ENCODE measurements at places on chromosomes 7 and 10. TPM values are rescaled to one million over a fixed set of nuclear protein-coding genes. Genes with fewer than 3 reads are reported as not detected.

CHCHD3 gene
- 98.4 TPM for total RNA-seq

BLVRA gene
- 31.3 TPM for total RNA-seq

AKR1E2 gene
- total RNA-seq = 3.9 TPM

NANOS1 gene
- 3.0 TPM for total RNA-seq

BMPER gene
- not detected for total RNA-seq

LIPN gene
- not detected for total RNA-seq

TMEM178B gene
- 22.1 TPM for total RNA-seq

ZNF503 gene
- 14.6 TPM for total RNA-seq

CPA2 gene
- total RNA-seq = 0.55 TPM

MYH16 gene
- total RNA-seq = not detected

- H3K4me1 ChIP-seq = peaks cover under 1% of the 10 kb centered on the region
- H3K27me3 ChIP-seq = no peaks in the 10 kb centered on the region
- DNase-seq = no peak
- no peaks in the 10 kb centered on the region for H3K36me3 ChIP-seq
Measured at GRCh38 chr7:68414631-68415425, 1183.4 kb upstream of the AUTS2 start.

GRCh38 chr10:103772096-103772845 lies 83.1 kb downstream of the SH3PXD2A start:
- peak; percentile 31 for DNase-seq
- H3K4me3 ChIP-seq = peak overlapping the region; percentile 72
- H3K4me1 ChIP-seq = peaks cover 39% of the 10 kb centered on the region
- H3K27me3 ChIP-seq = no peaks in the 10 kb centered on the region
- H3K36me3 ChIP-seq = peaks cover 3% of the 10 kb centered on the region

GRCh38 chr10:106958589-106959361 lies 205.7 kb downstream of the SORCS1 start:
- H3K36me3 ChIP-seq = peaks cover 5% of the 10 kb centered on the region
- DNase-seq = no peak
- no peaks in the 10 kb centered on the region for H3K27me3 ChIP-seq
- no peaks in the 10 kb centered on the region for H3K4me1 ChIP-seq
- H3K27ac ChIP-seq = no peak overlapping the region
- H3K4me3 ChIP-seq = no peak overlapping the region

GRCh38 chr10:21953585-21954057 lies 49.9 kb downstream of the DNAJC1 start:
- DNase-seq = no peak
- H3K4me1 ChIP-seq = peaks cover 29% of the 10 kb centered on the region
- H3K4me3 ChIP-seq = no peak overlapping the region
- H3K27me3 ChIP-seq = no peaks in the 10 kb centered on the region
- no peaks in the 10 kb centered on the region for H3K36me3 ChIP-seq

DNA sequence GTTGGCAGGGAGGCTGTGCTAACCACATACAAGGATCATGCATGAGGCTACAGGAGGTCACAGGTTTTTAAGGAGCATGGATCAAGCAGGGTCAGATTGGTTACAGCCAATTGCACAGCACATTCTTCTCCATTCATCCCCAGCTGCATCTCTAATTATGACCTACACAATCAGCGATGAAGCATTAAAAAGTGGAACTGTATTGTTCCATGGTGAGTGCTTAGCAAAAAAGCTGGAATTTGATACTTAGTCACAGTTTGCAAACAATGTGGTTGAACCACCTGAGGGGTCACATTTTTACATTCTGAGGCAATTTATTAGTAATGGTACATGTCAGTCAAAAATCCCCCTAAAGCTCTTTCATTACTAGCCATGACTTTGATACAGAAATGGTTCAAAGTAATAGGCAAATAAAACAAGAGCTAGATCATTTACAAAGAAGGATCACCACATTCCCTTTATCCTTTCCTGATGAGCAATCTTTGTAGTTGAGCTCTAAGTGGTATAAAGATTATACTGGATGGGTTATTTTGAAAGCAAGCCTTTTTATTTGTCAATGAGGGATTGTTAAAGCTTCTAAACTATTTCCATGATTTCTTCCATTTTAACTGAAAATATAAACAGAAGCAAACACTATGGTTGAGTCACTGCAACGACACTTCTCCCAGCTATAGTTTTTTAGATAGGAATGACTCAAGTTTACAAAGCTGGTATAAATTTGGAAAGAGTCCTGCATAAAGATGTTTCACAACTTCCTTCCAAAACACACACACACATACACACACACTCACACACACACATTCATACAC lies 217.8 kb upstream of the SEMA3A start:
- peaks cover 23% of the 10 kb centered on the region for H3K4me1 ChIP-seq
- H3K27ac ChIP-seq = peak overlapping the region; percentile 29
- peak overlapping the region; percentile 0 for H3K4me3 ChIP-seq
- peaks cover 4% of the 10 kb centered on the region for H3K36me3 ChIP-seq
- DNase-seq = no peak

DNA sequence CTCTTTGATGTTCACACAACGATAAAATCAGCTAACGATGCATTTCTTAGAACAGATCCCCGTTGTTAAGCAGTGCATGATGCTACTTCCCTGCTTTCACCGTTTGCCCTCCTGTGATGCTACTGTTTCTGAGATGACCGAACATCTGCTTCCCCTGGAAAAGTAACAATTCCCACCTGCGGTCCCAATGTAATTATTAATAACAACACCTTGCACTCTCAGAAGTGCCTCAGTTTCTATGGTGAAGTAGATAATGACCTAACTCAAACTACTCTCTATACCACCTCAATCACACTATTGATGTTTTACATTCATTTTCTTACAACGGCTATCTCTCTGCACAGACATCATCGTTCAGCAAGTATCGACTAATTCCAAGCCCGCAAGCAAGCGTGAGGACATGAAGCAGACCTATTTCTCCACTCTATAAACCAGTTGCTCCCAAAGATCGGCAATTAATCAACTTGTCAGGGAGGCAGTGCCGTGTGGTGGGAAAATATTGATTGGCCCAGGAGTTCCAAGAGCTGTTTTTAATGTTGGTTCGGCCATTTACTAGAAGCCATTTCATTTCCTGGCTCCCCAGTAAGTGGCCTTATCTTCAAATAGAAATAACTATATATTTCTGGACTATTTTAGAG lies 42.7 kb downstream of the FAM107B start:
- H3K27me3 ChIP-seq = no peaks in the 10 kb centered on the region
- no peak overlapping the region for H3K4me3 ChIP-seq
- no peak for DNase-seq
- H3K27ac ChIP-seq = no peak overlapping the region

DNA sequence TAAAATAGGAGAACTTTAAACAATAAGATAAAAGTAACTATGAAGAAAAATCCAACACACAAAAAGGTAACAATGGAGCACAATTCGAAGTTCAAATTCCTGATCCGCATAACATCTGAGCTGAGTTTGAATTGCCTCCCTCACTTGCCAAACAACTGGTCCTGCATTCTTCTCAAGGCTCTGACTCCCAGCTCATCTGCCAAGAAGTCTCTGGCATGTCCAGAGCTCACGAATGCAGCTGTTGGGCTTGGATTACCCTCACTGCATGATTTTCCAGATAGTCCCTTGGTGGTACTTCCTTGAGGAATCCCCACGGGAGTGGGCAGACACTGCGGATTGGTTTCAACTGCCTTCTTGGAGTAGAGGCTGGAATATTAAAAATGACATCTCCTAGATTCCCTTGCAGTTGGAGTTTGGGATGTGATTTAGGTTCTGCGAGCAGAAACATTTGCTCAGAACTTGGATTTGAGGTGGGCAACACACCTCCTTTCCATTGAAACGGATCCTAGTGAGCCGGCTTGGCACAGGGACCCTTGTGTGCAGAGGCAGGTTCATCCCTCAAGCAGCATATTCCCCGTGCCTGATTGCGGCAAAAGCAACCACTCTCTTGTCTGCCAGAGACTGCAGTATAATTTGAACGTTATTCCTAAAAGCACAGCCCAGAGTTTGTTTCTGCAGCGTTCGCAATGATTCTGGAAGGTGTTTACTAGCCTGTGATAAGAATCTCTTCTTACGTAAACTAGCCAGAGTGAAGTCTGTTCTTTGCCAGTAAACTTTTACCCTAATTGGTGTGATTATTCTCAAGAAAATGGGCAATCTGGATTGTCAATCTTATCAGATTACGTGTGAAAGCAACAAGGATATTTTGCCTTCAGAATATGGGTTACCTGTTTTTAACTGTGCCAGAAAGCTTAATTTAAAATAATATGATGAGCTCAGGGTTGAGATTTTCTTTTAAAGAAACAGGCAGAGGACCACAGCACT lies 23.4 kb upstream of the PRKCQ start:
- peaks cover 3% of the 10 kb centered on the region for H3K27me3 ChIP-seq
- DNase-seq = no peak
- no peak overlapping the region for H3K27ac ChIP-seq
- H3K4me1 ChIP-seq = no peaks in the 10 kb centered on the region
- no peak overlapping the region for H3K4me3 ChIP-seq

DNA sequence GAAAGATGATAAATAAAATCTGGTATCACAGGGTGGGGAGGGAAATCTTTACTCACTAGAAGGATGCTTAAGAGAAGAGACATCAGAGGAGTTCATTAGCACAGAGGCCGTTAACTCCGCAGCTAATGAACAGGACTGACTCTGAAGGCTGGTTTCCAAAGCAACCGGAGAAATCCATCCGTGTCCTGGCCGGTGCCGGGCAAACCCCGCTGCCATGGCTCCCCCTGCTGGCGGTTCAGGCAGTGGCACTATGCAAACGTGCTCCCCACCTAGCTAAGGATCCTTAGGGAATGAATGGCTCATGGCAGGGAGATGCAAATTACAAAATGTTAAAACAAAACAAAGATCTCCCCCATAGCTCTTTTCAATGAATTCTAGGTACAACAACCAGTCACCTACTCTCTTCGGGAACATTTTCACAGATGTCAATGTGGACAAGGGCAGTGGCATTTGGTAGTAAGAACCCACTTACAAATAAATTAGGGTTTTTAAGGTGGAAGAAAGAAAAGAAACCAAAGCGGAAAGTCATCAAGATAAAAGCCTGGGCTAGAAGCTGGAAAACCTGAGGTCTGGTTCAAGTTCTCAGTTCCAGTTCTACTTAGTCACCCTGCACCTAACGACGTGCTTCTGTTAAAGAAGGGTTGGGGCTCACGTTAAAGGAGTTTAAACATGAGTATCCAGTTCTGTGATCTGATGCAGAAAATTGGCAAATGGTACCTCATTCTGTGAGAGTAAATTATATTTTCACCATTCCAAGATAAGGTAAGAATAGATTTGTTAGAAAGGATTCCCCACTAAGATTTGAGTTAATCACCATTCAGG lies 138.2 kb downstream of the SVIL start:
- peak; percentile 83 for DNase-seq
- no peak overlapping the region for H3K4me3 ChIP-seq
- H3K27ac ChIP-seq = no peak overlapping the region
- H3K36me3 ChIP-seq = peaks cover 12% of the 10 kb centered on the region

- no peak for DNase-seq
- no peaks in the 10 kb centered on the region for H3K36me3 ChIP-seq
- H3K27ac ChIP-seq = no peak overlapping the region
- H3K4me1 ChIP-seq = peaks cover 7% of the 10 kb centered on the region
- H3K27me3 ChIP-seq = no peaks in the 10 kb centered on the region
- no peak overlapping the region for H3K4me3 ChIP-seq
Measured at GRCh38 chr10:82922046-82922445, 1047.1 kb downstream of the NRG3 start.

DNA sequence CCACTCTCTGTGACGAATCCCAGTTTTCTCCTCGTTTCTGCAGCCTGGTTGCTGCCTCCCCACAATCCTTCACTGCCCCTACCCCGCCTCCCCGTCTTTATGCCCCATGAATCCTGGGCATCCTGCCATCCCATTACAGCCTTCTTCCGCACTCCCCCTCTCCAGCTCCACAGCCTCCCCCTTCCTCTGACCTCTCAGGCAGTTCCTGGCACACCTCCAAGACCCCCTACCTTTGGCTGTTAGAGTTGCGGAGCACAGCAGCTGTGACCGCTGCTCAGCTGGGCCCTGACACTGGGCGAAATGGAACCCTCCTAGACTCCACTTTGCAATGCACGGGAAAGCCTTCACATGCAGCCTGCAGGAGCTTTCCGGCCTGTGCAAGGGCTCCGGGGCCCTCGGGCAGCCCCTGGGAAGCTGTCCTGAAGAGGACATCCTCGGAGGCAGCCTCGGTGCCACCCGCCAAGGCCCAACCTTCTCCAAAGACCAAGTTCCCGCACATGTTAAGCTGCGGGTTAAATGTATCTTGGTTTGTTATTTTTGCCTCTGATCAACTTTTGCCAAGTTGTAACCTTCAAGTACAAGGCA lies 400.7 kb upstream of the MKI67 start:
- H3K27me3 ChIP-seq = no peaks in the 10 kb centered on the region
- no peak for DNase-seq
- peak overlapping the region; percentile 3 for H3K27ac ChIP-seq
- no peak overlapping the region for H3K4me3 ChIP-seq
- H3K36me3 ChIP-seq = no peaks in the 10 kb centered on the region

DNA sequence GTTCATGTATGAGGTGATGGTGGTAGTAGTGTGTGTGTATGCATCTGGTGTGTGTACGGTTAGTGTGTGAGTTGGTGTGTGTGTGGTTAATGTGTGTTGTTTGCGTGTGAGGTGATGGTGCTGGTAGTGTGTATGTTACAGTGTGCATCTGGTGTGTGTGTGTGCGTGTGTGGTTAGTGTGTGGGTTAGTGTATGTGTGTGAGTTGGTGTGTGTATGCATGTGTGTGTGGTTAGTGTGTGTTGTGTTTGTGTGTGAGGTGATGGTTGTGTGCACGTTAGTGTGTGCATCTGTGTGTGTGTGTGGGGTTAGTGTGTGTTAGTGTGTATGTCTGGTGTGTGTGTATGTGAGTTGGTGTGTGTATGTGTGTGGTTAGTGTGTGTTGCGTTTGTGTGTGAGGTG lies 153.0 kb downstream of the ACTR3B start:
- H3K27me3 ChIP-seq = no peaks in the 10 kb centered on the region
- H3K27ac ChIP-seq = no peak overlapping the region
- no peak overlapping the region for H3K4me3 ChIP-seq
- H3K36me3 ChIP-seq = no peaks in the 10 kb centered on the region

DNA sequence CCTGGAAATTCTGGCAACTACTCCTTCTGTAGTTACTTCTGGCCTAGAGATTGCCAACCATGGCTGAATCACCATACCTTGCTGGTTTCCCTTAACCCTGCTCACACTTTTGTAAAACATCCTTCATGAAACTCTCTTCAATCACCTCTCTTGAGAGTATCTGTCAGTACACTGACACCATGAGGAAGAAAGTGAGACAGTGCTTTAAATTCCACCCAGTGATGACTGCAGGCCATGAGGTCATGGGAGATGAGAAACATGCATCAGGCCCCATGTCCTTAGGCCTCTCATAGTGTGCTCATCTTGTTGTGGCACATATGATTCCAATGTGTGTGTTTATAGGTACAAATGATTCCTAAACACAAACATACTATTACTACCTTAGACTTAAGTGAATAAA lies 24.6 kb upstream of the NAMPT start:
- H3K4me3 ChIP-seq = no peak overlapping the region
- H3K36me3 ChIP-seq = no peaks in the 10 kb centered on the region
- DNase-seq = no peak
- H3K27me3 ChIP-seq = no peaks in the 10 kb centered on the region
